ENCODE measurements at places on chromosomes 12 and 14. TPM values are rescaled to one million over a fixed set of nuclear protein-coding genes. Genes with fewer than 3 reads are reported as not detected.

GRCh38 chr12:116360579-116361413 is 83.3 kb upstream of the MED13L start:
- H3K4me1 ChIP-seq: peaks cover 27% of the 10 kb centered on the region
- no peaks in the 10 kb centered on the region for H3K27me3 ChIP-seq

DNA sequence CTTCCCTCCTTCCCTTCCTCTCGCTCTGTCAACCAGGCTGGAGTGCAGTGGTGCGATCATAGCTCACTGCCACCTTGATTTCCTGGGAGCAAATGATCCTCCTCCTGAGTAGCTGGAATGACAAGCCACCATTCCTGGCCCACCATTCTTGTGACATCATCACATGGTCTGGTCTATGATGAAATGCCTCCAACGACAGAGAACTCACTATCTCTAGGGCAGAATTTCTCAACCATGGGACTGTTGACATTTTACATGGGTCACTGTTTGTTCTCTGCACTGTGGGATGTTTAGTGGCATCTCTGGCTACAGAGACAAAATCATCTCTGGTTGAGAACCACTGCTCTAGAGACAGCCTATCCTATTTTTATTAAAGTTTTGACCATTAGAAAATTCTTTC is 9.7 kb downstream of the VRK1 start:
- peaks cover 13% of the 10 kb centered on the region for H3K4me1 ChIP-seq
- H3K27ac ChIP-seq: no peak overlapping the region
- H3K36me3 ChIP-seq: no peaks in the 10 kb centered on the region
- no peak overlapping the region for H3K4me3 ChIP-seq
- H3K27me3 ChIP-seq: no peaks in the 10 kb centered on the region
- no peak for DNase-seq

DNA sequence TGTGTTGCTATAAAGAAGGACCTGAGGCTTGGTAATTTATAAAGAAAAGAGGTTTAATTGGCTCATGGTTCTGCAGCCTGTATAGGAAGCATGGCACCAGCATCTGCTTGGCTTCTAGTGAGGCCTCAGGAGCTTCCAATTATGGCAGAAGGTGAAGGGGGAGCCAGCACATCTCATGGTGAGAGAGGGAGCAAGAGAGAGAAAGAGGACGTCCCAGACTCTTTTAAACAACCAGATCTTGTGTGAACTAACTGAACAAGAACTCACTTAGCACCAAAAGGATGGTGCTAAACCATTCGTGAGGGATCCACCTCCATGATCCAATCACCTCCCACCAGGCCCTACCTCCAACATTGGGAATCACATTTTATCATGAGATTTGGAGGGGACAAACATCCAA is 6.1 kb upstream of the SNAPC1 start:
- no peak for DNase-seq
- no peaks in the 10 kb centered on the region for H3K36me3 ChIP-seq
- no peaks in the 10 kb centered on the region for H3K27me3 ChIP-seq
- no peaks in the 10 kb centered on the region for H3K4me1 ChIP-seq

- H3K36me3 ChIP-seq: no peaks in the 10 kb centered on the region
- H3K4me3 ChIP-seq: no peak overlapping the region
- no peak for DNase-seq
- no peaks in the 10 kb centered on the region for H3K27me3 ChIP-seq
These were observed 90.1 kb downstream of the RPAP3 start for GRCh38 chr12:47615711-47616110.

DNA sequence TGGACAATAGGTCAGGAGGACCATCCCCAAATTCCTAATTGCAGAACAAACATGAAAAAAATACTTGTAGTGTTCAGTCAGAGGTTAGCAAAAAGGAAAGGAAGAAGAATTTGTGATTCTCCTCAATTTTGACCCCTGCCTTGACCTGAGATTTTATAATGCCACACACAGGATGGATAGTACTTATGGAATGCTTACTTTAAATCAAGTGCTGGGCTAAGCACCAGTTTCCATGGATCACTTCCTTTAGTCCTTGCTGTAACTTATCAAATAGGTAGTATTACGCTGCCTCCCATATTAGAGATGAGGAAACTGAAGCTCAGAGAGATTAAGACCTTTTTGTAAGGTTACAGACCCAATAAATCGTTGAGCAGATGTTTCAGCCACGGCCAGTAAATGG is 81.2 kb upstream of the OVCH1 start:
- no peaks in the 10 kb centered on the region for H3K36me3 ChIP-seq
- no peak overlapping the region for H3K4me3 ChIP-seq
- H3K27me3 ChIP-seq: no peaks in the 10 kb centered on the region
- H3K4me1 ChIP-seq: no peaks in the 10 kb centered on the region
- no peak for DNase-seq

- H3K27me3 ChIP-seq: no peaks in the 10 kb centered on the region
- H3K27ac ChIP-seq: no peak overlapping the region
- H3K36me3 ChIP-seq: no peaks in the 10 kb centered on the region
- H3K4me3 ChIP-seq: no peak overlapping the region
These were observed 4.0 kb upstream of the DIO3 start for GRCh38 chr14:101557321-101557695.

- H3K4me3 ChIP-seq: no peak overlapping the region
- H3K36me3 ChIP-seq: no peaks in the 10 kb centered on the region
- no peaks in the 10 kb centered on the region for H3K27me3 ChIP-seq
- no peak overlapping the region for H3K27ac ChIP-seq
These were observed 195.9 kb upstream of the PLEKHG7 start for GRCh38 chr12:92506891-92507290.

- H3K36me3 ChIP-seq: no peaks in the 10 kb centered on the region
- no peaks in the 10 kb centered on the region for H3K4me1 ChIP-seq
- no peaks in the 10 kb centered on the region for H3K27me3 ChIP-seq
- peak; percentile 12 for DNase-seq
These were observed 96.3 kb downstream of the GALC start for GRCh38 chr14:87896393-87897380.

DNA sequence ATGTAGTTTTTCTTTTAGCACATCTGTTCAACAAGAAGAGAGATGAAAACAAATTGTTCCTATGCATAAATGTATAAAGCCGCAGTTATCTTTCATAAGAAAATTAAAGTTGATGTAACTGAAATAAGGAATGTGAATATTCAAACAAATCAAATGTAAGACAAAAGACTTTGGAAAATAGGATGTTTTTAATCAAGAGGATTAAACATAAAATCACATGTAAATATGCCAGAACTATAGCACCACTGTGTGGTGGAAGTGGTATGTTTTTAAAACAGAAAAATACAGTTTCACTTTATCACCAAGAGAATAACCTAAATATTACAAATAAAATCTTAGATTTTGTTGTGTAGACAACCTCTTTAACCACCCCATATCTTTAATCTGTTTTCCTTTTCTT is 40.4 kb downstream of the CAPS2 start:
- H3K27ac ChIP-seq: no peak overlapping the region
- DNase-seq: no peak
- H3K27me3 ChIP-seq: no peaks in the 10 kb centered on the region
- no peak overlapping the region for H3K4me3 ChIP-seq
- H3K4me1 ChIP-seq: no peaks in the 10 kb centered on the region
- H3K36me3 ChIP-seq: no peaks in the 10 kb centered on the region

The CCDC60 gene
- not detected for total RNA-seq

The AQP5 gene
- 0.72 TPM for total RNA-seq

The TEX52 gene
- not detected for total RNA-seq

The EP400 gene
- 59.4 TPM for total RNA-seq
